ENCODE measurements at places on chromosomes 6 and 20. TPM values are rescaled to one million over a fixed set of nuclear protein-coding genes. Genes with fewer than 3 reads are reported as not detected.

GLP1R gene
- not detected for total RNA-seq

RNGTT gene
- 16.5 TPM for total RNA-seq

MYCT1 gene
- 2.3 TPM for total RNA-seq

MUC22 gene
- total RNA-seq: not detected

Data from mesothelial cell of epicardium (in vitro differentiated cells).